ENCODE measurements at places on chromosomes 11 and 22.

GRCh38 chr11:69213316-69213715 lies 57.6 kb downstream of the SMIM38 start:
- no peak for DNase-seq

GRCh38 chr11:2213384-2213842 lies 41.8 kb upstream of the TH start:
- no peak for DNase-seq

- no peak for DNase-seq
Observed at GRCh38 chr22:47192651-47193437, 430.4 kb downstream of the TBC1D22A start.

- DNase-seq, result no peak
Observed at GRCh38 chr11:61359516-61359915, 2.2 kb downstream of the CYB561A3 start.

DNA sequence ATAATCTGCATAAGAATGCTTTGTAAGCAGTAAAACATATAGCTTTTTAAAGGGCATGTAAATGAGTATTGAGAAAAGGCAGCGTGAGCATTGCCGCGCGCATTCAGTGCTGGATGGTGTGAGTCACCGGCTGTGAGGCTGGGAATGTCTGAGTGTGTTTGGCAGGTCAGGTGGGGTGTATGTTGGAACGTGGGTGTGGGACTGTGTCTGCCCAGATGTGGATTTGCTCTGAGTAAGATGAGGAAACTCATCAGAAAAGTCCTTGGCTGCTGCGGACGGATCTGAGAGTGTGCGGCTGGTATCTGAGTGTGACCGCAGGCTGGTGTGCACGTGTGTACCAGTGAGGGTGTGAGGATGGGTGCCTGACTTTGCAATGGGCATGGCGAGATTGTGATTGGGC lies 66.2 kb upstream of the NECTIN1 start:
- no peak for DNase-seq

- DNase-seq, result no peak
Observed at GRCh38 chr22:32680277-32680676, 121.2 kb upstream of the TIMP3 start.

DNA sequence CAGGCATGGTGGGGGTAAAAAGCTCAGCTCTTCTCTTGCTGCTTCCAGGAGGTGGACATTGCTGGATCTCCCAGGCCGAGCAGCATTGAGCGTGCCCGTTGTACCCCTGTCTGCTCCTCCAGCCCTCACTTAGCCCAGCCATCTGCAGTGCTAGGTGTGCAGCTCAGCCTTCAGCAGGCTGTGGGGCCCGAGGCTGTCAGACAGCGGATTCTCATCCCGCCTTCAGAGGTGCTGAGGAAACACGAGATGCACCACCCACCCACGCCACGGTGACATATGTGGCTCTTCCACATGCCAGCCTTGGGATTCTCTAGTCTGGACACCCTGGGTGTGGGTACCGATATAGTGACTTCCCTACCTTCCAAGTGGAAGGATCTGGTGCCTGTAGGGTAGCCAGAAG lies 48.9 kb upstream of the NECTIN1 start:
- DNase-seq, result no peak

GRCh38 chr11:116700586-116701220 lies 72.1 kb downstream of the BUD13 start:
- DNase-seq, result no peak

GRCh38 chr11:56750190-56750589 lies 1.7 kb upstream of the OR9G4 start:
- no peak for DNase-seq

DNA sequence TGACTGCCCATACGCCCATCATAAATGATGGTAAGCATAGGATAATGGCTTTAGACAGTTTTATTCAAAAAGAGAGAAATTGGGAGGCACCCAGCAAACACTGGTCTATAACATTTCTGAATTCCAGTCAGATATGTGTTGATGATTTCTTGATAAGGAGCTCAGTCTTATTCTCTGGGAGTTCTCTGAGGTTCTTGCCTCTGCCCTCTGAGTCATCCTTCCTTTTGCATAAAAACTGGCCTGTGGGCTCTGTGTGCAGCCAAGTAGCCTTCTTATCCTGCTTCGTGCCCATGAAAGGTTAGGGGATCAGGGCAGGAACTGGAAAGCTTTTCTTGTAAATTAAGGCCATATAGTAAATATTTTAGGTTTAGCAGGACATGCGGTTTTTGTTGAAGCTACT lies 48.9 kb downstream of the FAR1 start:
- peak; percentile 63 for DNase-seq

- DNase-seq, result no peak
Observed at GRCh38 chr22:23054531-23055257, 15.6 kb upstream of the GNAZ start.

GRCh38 chr11:3834664-3835461 lies 5.9 kb downstream of the RHOG start:
- DNase-seq, result peak; percentile 33

DNA sequence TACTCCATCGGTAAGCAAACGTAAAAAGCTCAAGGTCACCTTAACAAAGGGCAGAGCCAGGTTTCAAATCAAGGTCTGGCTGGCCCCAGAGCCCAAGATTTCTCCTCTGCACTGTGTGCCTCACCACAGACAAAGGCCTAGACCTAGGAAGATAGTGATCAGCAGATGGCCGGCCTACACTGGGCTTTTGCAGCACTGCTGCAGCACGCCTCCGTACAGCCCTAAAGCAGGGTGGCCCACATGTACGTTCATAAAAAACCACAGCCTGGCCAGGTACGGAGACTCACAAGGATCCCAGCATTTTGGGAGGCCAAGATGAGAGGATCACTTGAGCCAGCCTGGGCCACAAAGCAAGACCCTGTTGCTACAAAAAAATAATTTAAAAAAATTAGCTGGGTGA lies 106.3 kb upstream of the PITPNB start:
- DNase-seq, result no peak

GRCh38 chr22:37260901-37261336 lies 16.9 kb upstream of the RAC2 start:
- DNase-seq, result no peak

DNA sequence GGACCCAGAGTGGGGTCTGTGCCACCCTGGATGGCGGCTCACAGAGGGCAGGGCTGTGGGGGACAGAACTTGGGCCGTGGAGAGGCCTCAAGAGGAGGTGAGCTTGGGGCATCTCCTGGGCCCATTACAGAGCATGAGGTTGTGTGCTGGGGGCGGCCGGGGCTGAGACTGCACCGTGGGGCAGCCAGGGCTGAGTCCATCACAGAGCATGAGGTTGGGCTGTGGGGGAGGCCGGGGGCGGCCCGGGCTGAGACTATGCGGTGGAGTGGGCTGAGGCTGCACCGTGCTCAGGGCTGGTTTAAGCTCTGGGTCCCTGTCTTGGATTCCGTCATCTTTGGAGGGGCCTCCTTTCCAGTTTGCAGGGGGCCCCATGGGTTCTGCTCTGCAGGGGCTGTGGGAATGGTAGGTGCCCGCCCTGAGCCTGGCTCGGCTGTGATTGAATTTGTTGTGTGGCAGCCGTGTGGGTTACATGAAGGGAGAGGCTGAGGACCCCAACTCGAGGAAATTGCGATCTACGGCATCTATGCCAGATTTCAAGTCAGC lies 38.1 kb upstream of the MUC5AC start:
- DNase-seq, result no peak

- no peak for DNase-seq
Observed at GRCh38 chr22:38295863-38296262, 21.4 kb downstream of the CSNK1E start.

DNA sequence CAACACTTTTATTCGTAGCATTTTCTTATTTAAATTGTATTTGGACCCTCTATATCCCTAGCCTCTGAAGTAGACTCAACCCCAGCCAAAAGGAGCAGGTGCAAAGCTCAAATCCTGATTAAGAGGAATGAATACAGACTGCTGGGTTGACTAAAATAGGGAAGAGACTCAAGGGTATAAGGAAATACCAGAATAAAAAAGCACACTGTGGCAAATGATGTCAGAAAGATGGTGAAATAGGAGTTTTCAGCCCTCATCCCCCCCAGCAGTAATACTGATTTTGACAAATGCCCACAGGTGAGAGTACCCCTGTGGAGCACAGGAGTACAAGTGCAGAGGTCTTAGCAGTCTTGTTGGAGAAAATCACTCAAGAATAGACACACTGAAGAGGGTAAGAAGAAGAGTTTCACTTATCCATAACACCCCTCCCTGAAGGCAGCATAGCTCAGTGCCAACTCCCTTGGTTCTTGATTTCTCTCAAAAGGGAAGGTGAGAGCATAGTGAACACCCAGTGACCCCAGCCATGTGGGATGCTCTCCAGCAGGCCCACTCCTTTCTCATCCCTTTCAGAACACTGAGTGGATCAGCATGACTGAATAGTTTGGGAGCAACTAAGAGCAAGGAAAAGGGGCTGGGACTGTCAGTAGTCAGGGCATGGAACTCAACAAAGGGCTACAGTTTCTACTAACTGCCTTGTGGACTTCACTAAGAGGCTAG lies 71.7 kb downstream of the TBC1D22A start:
- no peak for DNase-seq

DNA sequence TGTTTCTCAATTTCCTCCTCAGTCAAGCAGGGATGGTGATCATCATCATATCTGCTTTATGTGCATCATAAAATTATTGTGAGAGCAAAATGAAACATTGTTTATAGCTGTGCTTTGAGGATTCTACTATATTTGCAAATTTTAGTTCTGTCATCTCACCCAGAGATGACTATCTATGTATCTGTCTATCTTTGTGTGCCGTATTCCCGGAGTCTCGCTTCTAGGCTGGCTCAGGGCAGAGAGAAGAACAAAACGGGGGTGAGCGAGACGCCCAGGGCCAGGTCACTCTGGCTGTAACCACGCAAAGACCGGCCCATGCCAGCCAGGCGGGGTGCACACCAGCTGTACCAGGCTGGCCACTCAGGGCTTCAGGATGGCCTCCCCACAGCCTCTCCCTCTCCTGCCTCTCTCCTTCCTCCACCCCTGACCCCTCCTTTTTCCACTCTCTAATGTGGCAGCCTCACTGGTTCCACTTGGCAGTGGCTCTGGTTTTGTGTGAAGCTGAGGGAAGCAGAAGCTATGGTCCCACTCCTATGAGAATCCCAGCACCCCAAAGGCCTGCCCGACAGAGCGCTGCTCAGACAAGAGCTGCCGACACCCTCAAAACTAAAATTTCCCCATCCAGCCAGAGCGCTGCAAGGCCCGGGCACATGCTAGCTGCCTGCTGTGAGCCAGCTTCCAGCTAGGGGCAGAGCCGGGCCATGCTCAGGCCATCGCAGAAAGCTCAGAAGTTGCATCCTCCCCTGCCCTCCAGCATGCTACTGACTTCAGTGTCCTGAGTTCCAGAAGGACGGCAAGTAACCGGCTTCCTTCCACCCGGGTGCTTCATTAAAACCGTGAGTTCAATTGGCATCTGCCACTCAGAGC lies 139.5 kb upstream of the TBCEL start:
- no peak for DNase-seq

GRCh38 chr22:34161431-34162123 lies 241.3 kb upstream of the LARGE1 start:
- no peak for DNase-seq

DNA sequence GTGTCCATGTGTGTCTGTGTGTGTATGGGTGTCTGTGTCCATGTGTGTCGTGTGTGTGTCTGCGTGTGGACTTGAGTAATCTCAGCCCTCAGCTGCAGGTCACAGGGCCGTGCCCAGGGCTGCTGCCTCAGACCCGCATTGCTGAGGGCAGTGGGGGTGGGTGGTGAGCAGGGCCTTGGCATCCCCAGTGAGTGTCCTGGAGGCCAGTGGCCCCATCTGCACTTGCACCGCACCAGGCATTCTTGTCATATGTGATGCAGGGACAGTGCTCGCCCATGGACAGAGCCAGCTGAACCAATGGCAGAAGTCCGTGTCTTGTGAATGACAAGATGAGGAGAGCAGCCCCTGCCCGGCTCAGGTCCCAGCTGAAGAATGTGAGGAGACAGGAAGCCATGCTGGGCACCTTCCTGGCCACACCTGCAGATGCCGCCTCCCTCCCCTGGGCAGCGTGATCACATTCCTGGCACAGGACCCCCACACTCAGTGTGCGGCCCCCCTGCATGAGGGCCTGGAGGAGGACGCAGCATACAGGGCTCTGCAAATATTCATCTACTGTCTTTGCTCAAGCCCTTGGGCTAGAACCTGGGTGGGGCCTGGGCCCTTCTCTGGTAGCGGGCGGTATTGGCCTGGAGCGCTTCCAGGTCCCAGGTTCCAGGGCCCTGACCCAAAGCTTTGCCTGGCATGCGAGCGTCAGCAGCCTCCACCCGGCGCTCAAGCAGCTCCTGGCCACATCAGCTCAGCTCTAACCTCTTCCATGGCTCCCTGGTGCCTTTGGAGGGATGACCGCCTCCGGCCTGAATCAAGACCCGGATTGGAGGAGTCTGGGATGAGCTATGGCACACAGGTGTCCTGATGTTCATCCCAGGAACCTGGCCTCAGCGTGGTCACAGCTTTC lies 3.9 kb downstream of the ALDH3B2 start:
- no peak for DNase-seq

DNA sequence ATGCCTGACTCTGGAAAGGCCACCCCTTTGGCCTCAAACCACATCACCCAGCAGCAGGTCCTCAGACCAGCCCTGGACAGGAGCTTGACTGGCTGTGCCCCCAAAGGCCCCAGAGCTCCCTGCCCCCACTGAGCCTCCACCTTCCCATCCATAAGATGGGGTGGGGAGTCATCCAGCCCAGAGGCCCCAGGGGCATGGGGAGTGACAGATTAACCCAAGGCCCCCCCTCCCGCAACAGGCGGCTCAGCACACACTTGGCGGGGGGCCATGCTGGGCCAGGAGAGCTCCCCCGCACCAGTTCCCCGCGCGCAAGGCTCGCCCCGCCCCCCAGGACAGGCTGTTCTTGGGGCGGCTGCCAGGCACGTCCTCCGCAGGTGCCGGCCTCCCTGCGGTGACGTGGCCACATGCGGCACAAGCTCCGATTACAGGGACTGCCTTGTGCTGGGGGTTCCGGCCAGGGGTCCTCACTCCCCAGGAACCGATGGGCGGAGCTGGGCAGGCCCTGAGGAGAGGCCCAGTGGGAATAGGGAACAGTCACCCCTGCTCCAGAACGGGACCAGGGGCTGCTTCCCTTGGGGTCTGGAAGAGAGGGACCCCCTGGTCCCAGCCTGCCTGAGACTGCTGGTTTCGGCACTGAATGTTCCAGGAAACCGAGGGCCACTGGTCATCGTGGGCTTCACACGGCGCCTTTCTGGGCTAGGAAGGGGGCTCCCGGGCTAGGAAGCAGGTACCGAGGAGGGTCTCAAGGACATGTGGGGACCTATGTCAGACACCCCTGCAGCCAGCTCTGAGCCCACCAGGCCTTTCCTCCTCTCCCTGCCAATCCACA lies 5.1 kb upstream of the CDKN1C start:
- DNase-seq, result no peak

GRCh38 chr11:4643076-4643475 lies 706 bp upstream of the OR51E1 start:
- DNase-seq, result no peak
